CD4-positive, alpha-beta T cell treated with Interleukin-17A for 4 hours (primary cell): ENCODE measurements at places on chromosomes 1 and 21.

DNA sequence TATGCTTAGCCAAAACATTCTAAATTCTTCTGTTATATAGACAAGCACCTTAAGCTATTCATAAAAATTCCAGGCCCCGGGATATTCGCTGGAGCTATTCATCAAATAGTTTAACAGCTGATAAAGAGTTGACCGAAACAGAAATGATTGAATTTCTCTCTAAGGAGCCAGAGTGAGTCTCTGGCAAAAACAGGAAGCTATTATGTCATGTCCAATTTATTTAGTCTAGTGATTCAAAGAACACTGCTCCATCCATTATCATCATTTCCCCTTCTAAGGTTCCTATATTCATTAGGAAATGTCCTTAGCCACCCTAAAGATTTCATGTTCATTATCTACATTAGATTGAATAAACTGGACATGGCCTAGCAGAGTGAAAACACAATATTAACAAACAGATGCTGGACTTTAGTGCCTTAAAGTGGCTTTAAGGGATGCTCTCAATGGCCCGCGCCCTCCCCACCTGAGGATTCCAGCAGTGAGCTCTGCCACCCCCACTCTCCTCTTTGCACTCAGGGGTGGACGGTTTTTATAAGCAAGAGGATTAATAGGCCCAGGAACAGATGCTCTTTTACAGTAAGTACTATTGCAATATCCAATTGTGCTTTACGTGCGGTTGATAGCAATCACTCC, 122.1 kb upstream of the RGS1 start:
- DNase-seq = no peak

- DNase-seq = peak; percentile 40
Observed at GRCh38 chr1:94962409-94963265, 35.7 kb upstream of the CNN3 start.

GRCh38 chr21:17498586-17498985, 14.3 kb upstream of the CXADR start:
- DNase-seq = no peak

DNA sequence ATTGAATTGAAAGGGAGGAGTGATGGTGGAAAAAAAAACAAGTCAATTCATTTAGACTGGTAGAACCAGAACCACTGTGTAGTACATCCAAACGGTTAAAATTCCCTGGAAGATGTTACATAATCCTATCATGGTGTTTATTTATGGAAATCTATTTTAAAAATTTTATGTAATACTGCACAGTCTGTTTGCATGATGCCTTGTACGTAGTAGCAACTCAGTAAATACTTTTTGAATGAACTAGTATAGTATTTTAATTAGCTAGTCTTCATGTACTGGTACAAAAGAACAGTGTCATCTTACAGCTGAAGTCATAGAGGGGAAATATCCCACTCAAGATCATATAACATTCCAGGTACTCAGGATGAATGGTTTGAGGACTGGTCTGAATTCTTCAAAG, 27.0 kb upstream of the IER5 start:
- DNase-seq = no peak

- no peak for DNase-seq
Observed at GRCh38 chr21:32182449-32182848, 96.4 kb downstream of the MIS18A start.

DNA sequence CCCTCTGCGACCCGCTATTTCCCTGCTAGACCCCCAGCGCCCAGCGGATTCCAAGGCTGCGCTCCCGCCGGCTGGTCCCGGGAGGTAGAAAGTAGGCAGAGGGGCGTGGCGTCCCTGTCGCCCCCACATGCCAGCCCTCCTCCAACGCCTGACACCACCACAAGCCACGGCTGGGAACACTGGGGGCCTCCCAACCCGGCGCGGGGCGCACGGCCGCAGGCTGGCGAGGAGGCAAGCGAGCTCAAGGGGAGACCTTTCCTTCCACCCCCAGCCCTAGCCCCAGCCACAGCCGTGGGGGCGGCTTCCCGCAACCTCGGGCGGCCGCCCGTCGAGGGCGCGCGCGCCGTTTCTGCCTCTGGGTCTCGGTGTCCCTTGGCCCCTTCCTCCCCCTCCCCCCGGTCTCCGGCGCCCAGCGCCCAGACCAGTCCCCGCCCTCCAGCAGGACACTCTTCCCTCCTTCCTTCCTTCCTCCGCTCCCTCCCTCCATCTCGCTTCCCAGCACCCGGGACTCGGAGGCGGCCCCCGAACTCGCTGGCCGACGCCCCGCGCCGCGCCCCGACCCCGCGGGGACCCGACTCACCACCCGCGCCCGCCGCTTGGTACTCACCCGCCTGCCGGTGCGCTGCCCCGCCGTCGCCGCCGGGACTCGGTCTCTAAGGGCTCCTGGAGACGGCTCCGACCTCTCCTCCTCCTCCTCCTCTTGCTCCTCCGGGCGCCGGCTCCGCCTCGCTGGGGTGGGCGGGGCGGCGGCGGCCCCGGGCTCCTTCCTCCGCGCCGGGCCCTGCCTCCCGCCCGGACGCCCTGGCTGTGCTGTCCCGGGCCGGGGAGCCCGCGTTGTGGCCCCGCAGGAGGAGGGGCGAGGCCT, at the start of gene GNG12:
Gene GNG12 (minus strand): TSS at position 731 of the 865 bp plus-strand sequence. CDS start 125,781 bp downstream, outside the sequence.
- no peak for DNase-seq

DNA sequence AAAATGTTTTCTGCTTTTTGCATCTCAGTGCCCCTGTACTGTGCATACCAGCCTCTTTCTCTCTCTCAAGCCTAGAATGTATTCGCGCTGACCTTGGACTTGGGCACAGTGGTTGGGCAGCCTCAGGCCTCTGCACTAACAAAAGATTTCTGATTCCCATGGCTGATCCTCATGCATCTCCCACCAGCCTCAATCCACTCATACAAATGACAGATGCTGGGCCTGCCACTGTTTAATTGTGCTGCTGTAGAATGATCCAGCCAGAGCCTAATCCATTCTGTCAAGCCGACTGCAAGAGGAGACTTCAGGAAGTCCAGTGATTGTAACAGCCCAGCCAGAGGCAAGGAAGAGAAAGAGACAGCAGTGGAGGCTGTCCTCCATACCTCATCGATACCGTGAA, 180.8 kb downstream of the ASTN1 start:
- no peak for DNase-seq

- DNase-seq = no peak
Observed at GRCh38 chr1:168019407-168019806, 82.5 kb upstream of the MPC2 start.

DNA sequence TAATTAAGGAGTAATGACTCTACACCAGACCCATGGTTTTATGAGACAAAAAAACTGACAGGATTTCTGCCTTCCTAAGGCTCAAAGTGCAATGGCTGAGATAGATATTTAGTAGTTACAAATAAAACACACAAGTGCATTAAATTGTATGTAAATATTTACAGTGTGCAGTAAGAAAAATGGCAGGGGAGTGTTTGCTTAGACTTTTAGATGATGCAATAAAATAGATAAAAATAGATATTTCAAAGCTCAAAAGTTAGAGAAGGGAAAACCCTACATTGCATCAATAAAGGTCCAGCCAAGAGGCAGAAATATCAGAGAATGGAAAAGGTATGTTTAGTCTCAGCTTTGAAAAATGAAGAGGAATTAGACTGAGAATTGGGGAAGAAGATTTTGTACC, 226.3 kb upstream of the FGGY start:
- no peak for DNase-seq

- no peak for DNase-seq
Observed at GRCh38 chr1:200118779-200119505, 91.4 kb downstream of the NR5A2 start.

GRCh38 chr1:245763873-245764331, 609.1 kb downstream of the KIF26B start:
- no peak for DNase-seq

DNA sequence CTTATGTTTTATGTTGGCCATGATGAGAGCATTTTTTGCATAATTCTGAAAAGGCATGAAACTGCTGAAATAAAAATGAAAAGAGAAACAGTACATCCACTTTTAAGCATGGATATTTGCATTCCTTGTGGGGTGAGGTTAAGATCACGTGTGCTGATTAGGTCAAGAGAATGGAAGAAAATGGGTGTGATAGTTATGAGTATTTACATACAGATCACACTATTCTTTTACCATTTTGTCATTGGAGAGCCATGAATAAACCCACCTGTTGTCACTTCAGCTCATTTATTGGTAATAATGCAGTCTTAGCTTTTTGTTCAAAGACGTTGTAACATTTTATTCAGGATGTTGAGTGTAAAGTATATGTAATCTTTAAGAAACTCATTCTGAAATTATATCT, 153.2 kb downstream of the NOS1AP start:
- DNase-seq = no peak

DNA sequence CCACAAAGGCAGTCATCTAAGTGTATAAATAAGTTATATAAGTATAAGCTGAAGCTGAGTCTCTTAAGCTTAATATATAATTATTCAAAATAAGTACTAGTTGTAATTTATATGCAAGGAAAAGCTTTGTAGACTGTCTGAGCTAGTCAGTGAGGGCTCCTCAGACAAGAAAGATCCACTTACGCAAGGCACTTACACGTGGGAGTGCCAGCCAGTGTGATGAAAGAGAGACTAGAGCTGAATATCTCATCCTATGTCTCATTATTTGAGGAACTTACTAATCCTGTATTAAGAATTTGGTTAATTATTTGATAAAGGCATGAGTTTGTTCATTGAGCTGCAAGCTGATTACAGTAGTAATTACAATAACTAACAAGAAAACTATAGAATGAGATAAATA, 146.9 kb downstream of the PDE4B start:
- DNase-seq = no peak

DNA sequence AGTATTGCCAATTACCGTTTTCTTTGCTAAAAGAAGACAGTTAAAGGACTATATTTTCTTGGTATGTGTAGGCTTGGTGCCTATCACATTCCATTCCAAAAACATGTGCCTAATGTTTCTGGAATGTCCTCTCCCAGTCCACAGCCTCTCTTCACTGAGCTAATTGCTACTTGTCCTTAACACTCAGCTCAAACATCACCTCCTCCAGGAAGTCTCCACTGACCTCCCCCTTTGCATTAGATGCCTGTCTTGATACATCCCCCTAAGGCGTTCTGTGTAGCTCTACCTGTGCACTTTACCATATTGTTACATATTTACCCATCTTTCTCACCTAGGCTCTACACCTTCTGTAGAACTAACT, 195.6 kb upstream of the CAMK1G start:
- no peak for DNase-seq

DNA sequence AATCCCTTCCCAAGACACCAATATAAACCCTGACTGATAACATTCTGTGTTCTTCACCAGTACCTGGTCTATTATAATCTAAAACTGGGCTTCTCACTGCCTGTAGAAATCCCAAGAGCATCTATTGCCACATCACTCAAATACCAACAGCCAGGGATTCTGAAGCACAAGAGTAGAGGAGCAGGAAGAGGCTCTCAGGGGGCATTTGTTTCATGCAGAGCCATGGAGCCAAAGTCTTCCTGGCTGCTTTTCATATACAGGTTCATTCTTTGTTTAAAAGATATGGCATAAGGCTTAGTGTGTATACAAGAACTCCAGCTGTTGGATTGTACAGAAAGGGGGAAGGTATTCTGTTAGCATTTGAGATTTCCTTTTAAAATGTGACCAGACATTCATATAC, 38.2 kb upstream of the USH2A start:
- no peak for DNase-seq

DNA sequence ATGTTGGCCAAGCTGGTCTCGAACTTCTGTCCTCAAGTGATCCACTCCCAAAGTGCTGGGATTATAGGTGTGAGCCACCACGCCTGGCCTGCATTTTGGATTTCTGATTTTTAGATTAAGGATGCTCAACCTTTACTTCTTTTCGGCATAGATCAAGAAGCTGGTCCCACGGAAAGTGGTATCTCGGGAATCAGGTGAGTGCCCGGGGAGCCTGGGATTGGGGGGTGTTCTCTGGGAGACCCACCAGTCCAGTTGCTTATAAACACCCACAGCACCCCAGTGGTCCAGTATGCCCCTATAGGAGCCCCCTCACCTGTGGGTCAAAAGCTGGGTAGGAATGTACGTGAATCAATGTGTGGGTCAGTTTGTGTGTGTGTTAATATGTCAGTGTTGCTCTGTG, 3.2 kb downstream of the SH3D21 start:
- DNase-seq = no peak

- DNase-seq = peak; percentile 33
Observed at GRCh38 chr1:151158326-151158725, 1.9 kb downstream of the TNFAIP8L2 start.

GRCh38 chr21:42377211-42377950, 11.0 kb upstream of the TFF1 start:
- DNase-seq = no peak

DNA sequence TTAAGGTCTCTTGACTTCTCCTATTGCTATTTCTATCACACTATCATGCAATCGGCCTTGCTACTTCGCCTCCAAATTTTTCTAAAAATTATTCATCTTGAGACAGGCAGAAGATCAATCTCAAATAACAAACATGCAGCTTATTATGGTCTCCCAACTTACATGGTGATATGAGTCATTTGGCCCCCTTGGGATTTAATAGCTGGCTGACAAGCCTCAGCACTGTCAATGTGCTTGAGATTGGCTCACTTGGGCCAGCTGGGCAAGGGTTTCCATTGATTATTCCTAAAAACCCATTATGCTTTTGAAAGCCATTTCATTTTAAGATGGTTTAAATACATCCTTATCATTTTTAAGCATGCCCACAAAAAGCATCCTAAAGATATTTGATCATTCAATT, 224.5 kb upstream of the NFIA start:
- no peak for DNase-seq

DNA sequence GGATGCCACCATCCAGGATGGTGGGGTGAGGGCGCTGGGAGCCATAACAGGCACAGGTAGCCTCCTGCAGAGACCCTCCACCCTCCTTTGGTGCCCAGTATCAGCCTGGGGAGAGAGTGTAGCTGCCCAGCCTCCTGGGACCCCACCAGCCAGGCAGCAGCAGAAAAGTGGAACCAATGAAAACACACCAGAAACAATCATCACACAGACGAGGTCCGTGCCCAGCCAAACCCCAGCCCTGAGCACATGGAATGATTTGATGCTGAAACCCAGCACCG, 285.1 kb downstream of the PTPRU start:
- no peak for DNase-seq

DNA sequence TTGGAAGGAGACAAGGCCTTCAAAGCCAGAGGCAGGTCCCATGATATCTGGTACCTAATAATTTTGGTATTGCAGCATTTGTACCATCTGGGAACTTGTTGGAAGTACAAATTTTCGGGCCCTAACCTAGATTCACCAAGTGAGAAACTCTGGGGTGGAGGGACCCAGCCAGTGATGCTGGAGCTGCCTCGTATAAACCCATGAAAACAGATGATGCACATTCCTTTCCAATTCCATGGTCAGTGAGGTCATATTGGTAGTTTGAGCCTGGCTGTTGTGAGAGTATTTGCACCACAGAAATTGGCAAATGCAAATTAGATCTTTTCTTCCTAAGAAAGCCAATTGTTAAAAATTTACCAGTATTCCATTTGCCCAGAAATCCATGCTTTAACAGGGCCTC, 269.6 kb upstream of the PLXNA2 start:
- DNase-seq = no peak
